ENCODE measurements at places on chromosomes 5 and 9. TPM values are rescaled to one million over a fixed set of nuclear protein-coding genes. Genes with fewer than 3 reads are reported as not detected.

PAXX gene
- 66.9 TPM for total RNA-seq

OR2V1 gene
- not detected for total RNA-seq

STOM gene
- total RNA-seq = 76.3 TPM

GRM6 gene
- total RNA-seq = not detected

PTGDS gene
- total RNA-seq = not detected

ADRB2 gene
- 0.65 TPM for total RNA-seq

SLC36A1 gene
- 6.3 TPM for total RNA-seq

ADAMTSL1 gene
- not detected for total RNA-seq

SLC36A2 gene
- not detected for total RNA-seq

IFNA14 gene
- not detected for total RNA-seq

GARIN3 gene
- total RNA-seq = 0.25 TPM

COL15A1 gene
- total RNA-seq = 0.04 TPM

ZNG1F gene
- total RNA-seq = 11.6 TPM

PKD2L2 gene
- total RNA-seq = not detected

SLC2A8 gene
- 6.5 TPM for total RNA-seq

FBP2 gene
- total RNA-seq = not detected

RHOBTB3 gene
- 0.40 TPM for total RNA-seq

TAF11L12 gene
- not detected for total RNA-seq

FKBP15 gene
- total RNA-seq = 32.6 TPM

MFAP3 gene
- 17.3 TPM for total RNA-seq

NME5 gene
- not detected for total RNA-seq

RASGEF1C gene
- not detected for total RNA-seq

SH2D3C gene
- total RNA-seq = 18.3 TPM

PDCD1LG2 gene
- total RNA-seq = 0.25 TPM

TUBB4B gene
- 315 TPM for total RNA-seq

PCDHGA6 gene
- total RNA-seq = 0.13 TPM

IFNK gene
- not detected for total RNA-seq

PLAC8L1 gene
- total RNA-seq = 0.71 TPM

GPBP1 gene
- total RNA-seq = 78.5 TPM

GRK6 gene
- 179 TPM for total RNA-seq

NCS1 gene
- total RNA-seq = 19.2 TPM

SH3GLB2 gene
- 54.5 TPM for total RNA-seq

RETREG1 gene
- 13.2 TPM for total RNA-seq

TEX48 gene
- not detected for total RNA-seq

CA9 gene
- total RNA-seq = 5.5 TPM

HMCN2 gene
- not detected for total RNA-seq

INSL4 gene
- total RNA-seq = not detected

LMX1B gene
- total RNA-seq = not detected

MEF2C gene
- total RNA-seq = 0.08 TPM

GPR151 gene
- not detected for total RNA-seq

TMEFF1 gene
- total RNA-seq = 0.19 TPM

F2RL1 gene
- total RNA-seq = 2.8 TPM

TSSK1B gene
- not detected for total RNA-seq

FCN1 gene
- total RNA-seq = not detected

RFESD gene
- 6.5 TPM for total RNA-seq

ARL15 gene
- 6.4 TPM for total RNA-seq

FOXD4L3 gene
- total RNA-seq = 0.10 TPM

C9orf152 gene
- not detected for total RNA-seq
